ENCODE measurements at places on chromosomes 4 and X. TPM values are rescaled to one million over a fixed set of nuclear protein-coding genes. Genes with fewer than 3 reads are reported as not detected.

Gene ZNF595
- total RNA-seq, result 9.2 TPM

Gene IL3RA
- total RNA-seq, result not detected

Gene CACNA1F
- total RNA-seq, result 1.0 TPM

Gene F8A3
- total RNA-seq, result 0.52 TPM

Gene UGT2A1
- total RNA-seq, result not detected

Gene SYTL4
- not detected for total RNA-seq

Gene GAGE12J
- total RNA-seq, result not detected

Gene GAB3
- total RNA-seq, result 1.4 TPM

Gene MRFAP1L1
- total RNA-seq, result 38.6 TPM

Gene RS1
- not detected for total RNA-seq

Gene DCX
- not detected for total RNA-seq

DNA sequence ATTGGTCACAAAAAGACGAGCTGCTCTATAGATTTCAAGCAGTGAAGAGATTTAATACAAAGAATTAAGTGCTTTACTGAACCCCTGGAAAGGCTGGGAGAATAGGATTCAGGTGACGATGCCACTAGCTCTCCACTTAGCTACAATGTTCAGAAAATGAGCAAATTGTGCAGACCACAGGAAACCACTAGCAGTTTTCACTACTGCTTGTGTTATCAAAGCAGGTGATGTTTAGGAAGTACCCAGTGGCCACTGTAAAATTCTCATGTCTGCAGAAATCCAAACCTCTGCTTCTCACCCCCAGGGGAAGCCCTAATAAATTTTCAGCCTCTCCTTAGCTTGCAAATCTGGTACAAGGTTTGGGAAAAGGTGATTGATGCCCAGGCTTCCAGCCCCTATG is 165.1 kb downstream of the IL1RAPL1 start:
- H3K27me3 ChIP-seq, result no peaks in the 10 kb centered on the region
- H3K4me3 ChIP-seq, result no peak overlapping the region

DNA sequence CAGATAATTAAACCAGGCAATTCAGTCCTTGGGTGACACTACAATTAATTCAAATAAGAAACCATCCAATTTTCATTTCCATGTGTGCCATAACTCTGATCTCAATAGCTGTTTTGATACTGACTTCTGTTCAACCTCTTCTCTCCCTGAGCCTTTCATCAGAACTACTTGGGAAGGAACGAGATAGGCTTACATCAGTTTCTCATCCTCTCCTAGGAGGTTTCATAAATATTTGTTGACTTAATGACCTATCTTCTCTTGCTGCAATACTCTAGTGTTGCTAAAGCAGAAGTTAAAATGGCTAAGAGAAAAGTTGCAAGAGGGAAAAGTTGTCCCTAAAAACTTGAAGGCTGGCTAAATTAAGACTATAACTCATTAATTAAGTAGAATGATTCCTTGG is 41.8 kb downstream of the PRKG2 start:
- H3K4me1 ChIP-seq, result no peaks in the 10 kb centered on the region
- H3K4me3 ChIP-seq, result no peak overlapping the region
- no peaks in the 10 kb centered on the region for H3K36me3 ChIP-seq
- peaks cover 11% of the 10 kb centered on the region for H3K27me3 ChIP-seq
- DNase-seq, result no peak
- H3K27ac ChIP-seq, result no peak overlapping the region

- H3K4me1 ChIP-seq, result peaks cover 9% of the 10 kb centered on the region
- no peak overlapping the region for H3K27ac ChIP-seq
- DNase-seq, result peak; percentile 76
- peak overlapping the region; percentile 79 for H3K4me3 ChIP-seq
These were observed 40.4 kb downstream of the ENPEP start for GRCh38 chr4:110516106-110516922.

DNA sequence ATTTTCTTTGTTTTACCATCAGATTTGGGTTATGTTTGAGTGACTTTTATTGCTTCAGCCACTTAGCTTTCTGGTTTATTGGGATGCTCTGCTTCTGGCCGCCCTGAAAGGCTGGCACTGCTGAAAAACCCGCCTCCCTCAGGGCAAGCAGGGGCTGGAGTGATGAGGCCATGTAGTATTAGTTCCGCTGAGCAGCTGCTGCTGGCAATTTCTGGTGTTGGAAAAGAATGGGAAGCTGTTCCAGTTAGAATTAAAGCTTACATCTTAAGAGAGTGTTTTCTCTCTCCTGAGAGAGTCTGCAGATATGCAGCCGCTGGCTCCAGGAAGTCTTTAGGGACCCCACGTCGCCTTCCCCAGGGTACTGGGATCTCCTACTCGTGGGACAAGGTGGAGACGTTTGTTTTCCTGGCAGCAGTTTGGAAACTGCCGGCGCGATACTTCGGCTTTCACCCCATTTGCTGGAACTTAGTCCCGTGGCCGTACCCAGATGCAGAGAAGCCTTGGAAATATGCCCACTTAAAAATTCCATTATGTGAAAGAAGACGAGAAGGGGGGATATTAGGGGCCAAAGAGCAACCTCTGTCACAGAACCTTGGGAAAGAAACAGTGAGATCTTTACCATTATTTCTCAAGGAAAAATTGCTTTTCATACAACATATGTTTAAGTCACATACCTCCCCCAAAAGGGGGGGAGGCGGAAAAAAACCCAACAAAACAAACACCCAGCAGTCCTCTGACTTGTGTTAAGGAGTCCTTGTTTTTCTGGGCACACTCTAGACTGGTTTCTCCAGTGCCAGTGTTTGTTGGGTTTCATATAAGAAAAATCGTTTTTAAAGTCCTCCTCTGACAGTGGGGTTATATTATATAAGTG is 72.6 kb downstream of the TMEM131L start:
- peak overlapping the region; percentile 21 for H3K27ac ChIP-seq
- no peaks in the 10 kb centered on the region for H3K27me3 ChIP-seq
- no peak overlapping the region for H3K4me3 ChIP-seq
- H3K4me1 ChIP-seq, result peaks cover 88% of the 10 kb centered on the region
- no peak for DNase-seq

- peak overlapping the region; percentile 17 for H3K27ac ChIP-seq
- peak; percentile 17 for DNase-seq
- peaks cover 12% of the 10 kb centered on the region for H3K36me3 ChIP-seq
- peaks cover 51% of the 10 kb centered on the region for H3K4me1 ChIP-seq
- H3K27me3 ChIP-seq, result no peaks in the 10 kb centered on the region
- H3K4me3 ChIP-seq, result no peak overlapping the region
These were observed 58.1 kb downstream of the FNIP2 start for GRCh38 chr4:158826882-158827281.

GRCh38 chrX:137575596-137576255 is 9.8 kb downstream of the ZIC3 start:
- H3K36me3 ChIP-seq, result peaks cover 2% of the 10 kb centered on the region
- DNase-seq, result no peak
- H3K4me3 ChIP-seq, result no peak overlapping the region
- no peaks in the 10 kb centered on the region for H3K4me1 ChIP-seq

DNA sequence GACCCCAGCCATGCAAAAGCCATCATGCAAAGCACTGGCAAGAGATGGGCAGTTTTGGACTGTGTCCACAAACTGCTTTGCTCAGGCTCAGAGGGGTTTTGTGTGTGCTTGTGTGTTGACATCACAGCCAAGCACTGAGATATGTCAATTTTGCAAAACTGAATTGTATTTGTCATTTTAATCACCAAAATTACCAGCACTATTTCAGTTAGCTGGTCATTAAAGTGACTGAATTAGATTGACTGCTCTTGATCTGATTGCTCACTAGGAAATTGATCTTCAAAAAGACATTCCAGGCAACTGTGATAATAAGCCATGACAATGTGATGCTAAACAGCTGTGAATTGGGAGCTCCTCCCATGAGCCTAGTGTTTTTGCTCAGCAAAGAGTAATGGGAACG is 337.3 kb upstream of the GNPDA2 start:
- no peak overlapping the region for H3K4me3 ChIP-seq
- no peaks in the 10 kb centered on the region for H3K4me1 ChIP-seq
- H3K27me3 ChIP-seq, result no peaks in the 10 kb centered on the region
- no peak overlapping the region for H3K27ac ChIP-seq
- DNase-seq, result no peak

- H3K36me3 ChIP-seq, result no peaks in the 10 kb centered on the region
- H3K27ac ChIP-seq, result no peak overlapping the region
- H3K4me1 ChIP-seq, result no peaks in the 10 kb centered on the region
- H3K4me3 ChIP-seq, result no peak overlapping the region
These were observed 50.5 kb upstream of the MAGEC3 start for GRCh38 chrX:141787655-141788054.

DNA sequence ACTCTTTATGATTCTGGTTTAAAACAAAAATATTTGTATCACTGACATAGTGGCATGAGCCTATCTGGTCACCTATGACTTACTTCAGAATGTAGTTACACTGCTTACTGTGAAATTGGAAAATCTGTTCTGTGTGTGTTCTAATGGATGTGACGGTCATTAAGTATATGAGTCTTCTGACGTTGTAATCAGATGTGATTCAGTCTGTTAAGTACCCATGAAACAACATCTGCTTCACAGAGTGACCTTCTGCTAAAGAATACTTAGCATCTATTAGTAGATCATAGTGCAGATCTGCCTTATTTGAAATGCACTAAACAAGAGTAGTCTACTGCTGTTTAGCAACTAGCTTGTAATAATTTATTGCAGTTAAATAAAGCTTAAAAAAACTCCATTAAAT is 317.1 kb downstream of the DCTD start:
- DNase-seq, result no peak
- H3K27ac ChIP-seq, result no peak overlapping the region
- no peak overlapping the region for H3K4me3 ChIP-seq
- H3K27me3 ChIP-seq, result peaks cover 4% of the 10 kb centered on the region
- no peaks in the 10 kb centered on the region for H3K4me1 ChIP-seq

GRCh38 chrX:72466493-72466892 is 106.2 kb downstream of the HDAC8 start:
- H3K4me3 ChIP-seq, result no peak overlapping the region
- no peak for DNase-seq

DNA sequence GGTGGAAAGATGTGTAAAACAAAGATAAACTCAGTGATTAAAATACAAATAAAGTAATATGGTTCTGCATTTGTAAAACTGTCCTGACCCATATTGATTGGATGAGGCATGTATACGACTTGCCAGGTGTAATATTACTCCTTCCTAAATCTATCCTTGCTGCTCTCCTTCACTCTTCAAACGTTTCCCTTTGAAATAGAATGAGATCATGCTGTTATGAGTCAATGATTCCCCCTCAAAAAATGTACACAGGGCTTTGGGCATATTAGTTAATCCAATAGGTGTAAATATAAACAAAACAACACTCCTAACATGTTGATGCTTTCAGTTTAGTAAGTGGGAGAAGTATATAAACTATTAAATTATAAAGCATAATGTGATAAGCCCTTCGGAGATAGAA is 117.4 kb upstream of the GPM6A start:
- H3K4me3 ChIP-seq, result no peak overlapping the region
- no peaks in the 10 kb centered on the region for H3K4me1 ChIP-seq
- no peaks in the 10 kb centered on the region for H3K27me3 ChIP-seq
- H3K27ac ChIP-seq, result no peak overlapping the region
- H3K36me3 ChIP-seq, result no peaks in the 10 kb centered on the region
- DNase-seq, result no peak

DNA sequence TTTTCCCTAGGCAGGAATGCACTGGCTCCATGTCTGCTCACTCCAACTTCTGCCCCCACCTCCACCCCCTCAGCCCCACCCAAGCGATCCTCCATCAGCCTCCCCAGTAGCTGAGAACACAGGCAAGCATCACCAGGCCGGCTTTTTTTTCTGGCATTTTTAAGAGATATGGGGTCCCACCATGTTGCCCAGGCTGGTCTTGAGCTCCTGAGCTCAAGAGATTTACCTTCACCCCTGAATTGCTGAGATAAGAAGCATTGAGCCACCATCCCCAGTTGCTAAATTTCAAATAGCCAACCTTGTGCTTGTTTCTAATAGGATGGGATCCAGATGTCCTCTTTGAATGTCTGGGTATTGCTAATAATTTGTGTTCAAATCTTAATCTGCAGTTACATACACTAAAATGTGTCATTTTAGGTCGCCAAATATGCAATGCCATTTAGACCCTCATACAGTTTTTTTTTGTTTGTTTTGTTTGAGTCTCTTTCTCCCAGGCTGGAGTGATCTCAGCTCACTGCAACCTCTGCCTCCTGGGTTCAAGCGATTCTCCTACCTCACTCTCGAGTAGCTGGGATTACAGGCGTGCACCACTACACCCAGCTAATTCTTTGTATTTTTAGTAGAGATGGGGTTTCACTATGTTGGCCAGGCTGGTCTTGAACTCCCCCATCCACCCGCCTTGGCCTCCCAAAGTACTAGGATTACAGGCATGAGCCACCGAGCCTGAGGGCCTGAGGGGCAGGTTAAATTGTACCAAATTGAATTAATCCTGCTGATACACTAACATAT is 8.8 kb downstream of the LARP7 start:
- peaks cover 13% of the 10 kb centered on the region for H3K36me3 ChIP-seq
- no peak overlapping the region for H3K27ac ChIP-seq
- H3K4me3 ChIP-seq, result no peak overlapping the region

- no peaks in the 10 kb centered on the region for H3K4me1 ChIP-seq
- H3K4me3 ChIP-seq, result no peak overlapping the region
- no peaks in the 10 kb centered on the region for H3K36me3 ChIP-seq
- no peak overlapping the region for H3K27ac ChIP-seq
These were observed 92.6 kb downstream of the TIGD2 start for GRCh38 chr4:89203902-89204301.

DNA sequence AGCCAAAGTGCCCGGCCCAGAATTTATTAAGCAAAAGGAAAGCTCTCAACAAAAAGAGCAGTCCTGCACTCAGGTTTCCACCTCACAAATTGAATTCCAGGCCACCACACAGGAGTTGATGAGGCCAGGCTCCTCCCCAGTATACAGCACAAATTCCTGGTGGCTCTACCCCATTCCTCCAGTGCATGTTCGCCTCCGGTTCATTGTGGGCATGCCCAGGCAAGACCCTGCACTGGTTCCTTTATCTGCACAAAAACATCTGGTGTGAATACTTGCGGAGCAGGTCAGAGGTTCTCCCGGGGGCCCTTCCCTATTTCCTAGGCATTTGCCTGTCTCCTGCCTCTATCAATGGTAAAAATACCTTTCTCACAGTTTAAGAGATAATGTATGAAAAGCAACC is 195.2 kb upstream of the ANXA10 start:
- H3K36me3 ChIP-seq, result no peaks in the 10 kb centered on the region
- no peak overlapping the region for H3K4me3 ChIP-seq
- DNase-seq, result no peak

GRCh38 chrX:24483596-24483995 is 18.5 kb downstream of the PDK3 start:
- no peak overlapping the region for H3K4me3 ChIP-seq
- no peak for DNase-seq
- peaks cover 8% of the 10 kb centered on the region for H3K36me3 ChIP-seq
- no peaks in the 10 kb centered on the region for H3K27me3 ChIP-seq

DNA sequence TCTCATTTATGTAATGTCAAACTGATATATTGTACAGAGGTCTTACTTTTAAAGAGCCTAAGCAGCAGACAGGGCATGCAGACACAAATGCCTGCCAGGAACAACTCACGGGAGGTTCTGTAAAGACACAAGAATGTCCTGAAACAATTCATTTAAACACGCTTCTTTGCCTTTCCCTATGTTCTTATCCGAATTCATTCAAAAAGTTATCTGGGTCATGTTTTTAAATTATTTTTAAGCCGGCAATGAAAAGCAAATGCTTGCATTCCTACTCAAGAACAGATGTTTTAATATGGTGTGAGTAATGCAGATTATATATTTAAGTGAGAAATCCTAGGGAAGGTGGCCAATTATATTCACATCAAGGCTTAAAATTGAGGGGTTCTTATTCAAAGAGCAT is 192.6 kb downstream of the PDGFC start:
- H3K4me1 ChIP-seq, result no peaks in the 10 kb centered on the region
- H3K27me3 ChIP-seq, result no peaks in the 10 kb centered on the region
- H3K4me3 ChIP-seq, result no peak overlapping the region
- no peak overlapping the region for H3K27ac ChIP-seq

- H3K36me3 ChIP-seq, result no peaks in the 10 kb centered on the region
- DNase-seq, result no peak
- H3K27ac ChIP-seq, result no peak overlapping the region
- H3K4me3 ChIP-seq, result no peak overlapping the region
- no peaks in the 10 kb centered on the region for H3K27me3 ChIP-seq
These were observed 730.1 kb downstream of the CCSER1 start for GRCh38 chr4:90857081-90857820.

Measured in activated naive CD4-positive, alpha-beta T cell treated with anti-CD3 and anti-CD28 coated beads for 36 hours (primary cell).